ENCODE measurements at places on chromosomes 7 and 10. TPM values are rescaled to one million over a fixed set of nuclear protein-coding genes. Genes with fewer than 3 reads are reported as not detected.

Gene HOXA10
- 27.6 TPM for total RNA-seq

Gene MMD2
- total RNA-seq, result not detected

Gene KIAA1549
- 12.4 TPM for total RNA-seq

Gene ASIC3
- total RNA-seq, result 0.69 TPM
